ENCODE measurements at places on chromosomes 2 and 18.

- no peak for DNase-seq
These were observed 20.6 kb upstream of the CHMP1B start for GRCh38 chr18:11830585-11830984.

DNA sequence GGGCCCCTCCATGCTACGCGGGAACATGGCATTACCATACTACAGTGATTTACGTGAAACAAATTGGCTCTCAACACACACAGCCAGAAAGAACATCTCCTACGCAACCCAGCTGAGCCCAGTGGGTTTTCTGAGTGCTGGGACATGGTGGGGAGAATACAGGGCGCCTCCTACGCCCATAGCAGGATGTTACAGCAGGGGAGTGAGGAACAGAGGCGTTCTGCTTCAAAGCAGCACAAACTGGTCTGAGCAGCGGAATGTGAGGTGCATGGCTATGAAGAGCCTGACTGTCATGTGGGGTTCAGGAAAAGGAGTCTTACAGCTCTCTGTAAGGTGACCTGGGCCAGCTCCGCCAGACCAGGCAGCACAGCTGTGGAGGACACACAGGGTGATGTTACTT, 108.6 kb upstream of the REV1 start:
- DNase-seq = no peak

DNA sequence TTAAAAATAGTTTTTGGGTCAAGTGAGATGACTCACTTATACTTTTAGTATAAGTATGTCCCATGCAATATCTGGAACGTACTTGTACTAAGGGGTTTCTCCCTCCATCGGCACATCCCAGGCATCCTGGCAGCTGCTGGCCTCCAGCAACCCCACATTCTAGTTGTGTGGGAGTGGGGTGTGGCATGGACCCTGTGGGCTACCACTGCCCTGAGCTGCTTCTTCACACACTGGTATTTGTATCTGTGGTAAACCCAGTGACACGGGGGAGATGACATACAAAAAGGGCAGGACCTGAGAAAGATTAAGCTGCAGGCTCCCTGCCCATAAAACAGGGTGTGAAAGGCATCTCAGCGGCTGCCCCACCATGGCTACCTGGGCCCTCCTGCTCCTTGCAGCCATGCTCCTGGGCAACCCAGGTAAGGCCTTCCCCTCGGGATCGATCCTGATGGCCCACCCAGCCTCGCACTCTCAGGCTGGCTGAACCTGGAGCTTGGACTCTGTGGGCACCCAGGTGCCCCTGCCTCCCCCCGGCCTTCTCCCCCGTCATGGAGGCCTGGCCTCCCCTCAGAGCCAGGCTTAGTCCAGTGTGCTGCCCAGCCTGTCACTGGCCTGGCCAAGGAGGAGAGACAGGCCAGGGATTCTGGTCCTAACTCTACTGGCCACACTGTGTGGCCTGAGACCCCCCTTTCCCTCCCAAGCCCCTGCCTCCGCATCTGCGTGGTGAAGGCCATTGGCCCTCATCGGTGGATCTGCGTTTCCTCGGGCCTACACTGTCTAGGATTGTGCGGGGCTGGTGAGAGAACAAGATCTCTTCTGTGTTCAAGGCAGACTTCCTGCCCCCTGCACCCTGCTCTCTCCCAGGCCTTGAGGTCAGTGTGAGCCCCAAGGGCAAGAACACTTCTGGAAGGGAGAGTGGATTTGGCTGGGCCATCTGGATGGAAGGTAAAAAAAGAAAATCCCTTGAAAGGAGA, at the start of gene GNLY:
TSS of gene GNLY (plus strand) at position 307 of the 974 bp plus-strand sequence. CDS start at position 368, 61 bp downstream.
- no peak for DNase-seq

GRCh38 chr18:49875783-49876182, 62.5 kb upstream of the ACAA2 start:
- DNase-seq = no peak

DNA sequence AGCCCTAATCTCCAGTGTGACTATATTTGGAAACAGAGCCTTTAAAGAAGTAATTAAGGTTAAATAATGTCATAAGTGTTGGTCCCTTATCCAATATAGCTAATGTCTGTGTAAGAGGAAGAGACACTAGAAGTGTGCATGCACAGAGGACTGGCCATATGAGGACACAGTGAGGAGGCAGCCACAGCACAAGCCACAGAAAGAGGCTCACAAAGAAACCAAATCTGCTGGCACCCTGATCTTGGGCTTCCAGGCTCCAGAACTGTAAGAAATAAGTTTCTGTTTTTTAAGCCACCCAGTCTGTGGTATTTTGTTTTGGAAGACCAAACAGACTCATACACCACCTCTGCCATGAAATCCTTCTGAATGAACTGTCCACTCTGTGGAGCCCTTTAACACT, 186.4 kb upstream of the SLC39A10 start:
- no peak for DNase-seq

DNA sequence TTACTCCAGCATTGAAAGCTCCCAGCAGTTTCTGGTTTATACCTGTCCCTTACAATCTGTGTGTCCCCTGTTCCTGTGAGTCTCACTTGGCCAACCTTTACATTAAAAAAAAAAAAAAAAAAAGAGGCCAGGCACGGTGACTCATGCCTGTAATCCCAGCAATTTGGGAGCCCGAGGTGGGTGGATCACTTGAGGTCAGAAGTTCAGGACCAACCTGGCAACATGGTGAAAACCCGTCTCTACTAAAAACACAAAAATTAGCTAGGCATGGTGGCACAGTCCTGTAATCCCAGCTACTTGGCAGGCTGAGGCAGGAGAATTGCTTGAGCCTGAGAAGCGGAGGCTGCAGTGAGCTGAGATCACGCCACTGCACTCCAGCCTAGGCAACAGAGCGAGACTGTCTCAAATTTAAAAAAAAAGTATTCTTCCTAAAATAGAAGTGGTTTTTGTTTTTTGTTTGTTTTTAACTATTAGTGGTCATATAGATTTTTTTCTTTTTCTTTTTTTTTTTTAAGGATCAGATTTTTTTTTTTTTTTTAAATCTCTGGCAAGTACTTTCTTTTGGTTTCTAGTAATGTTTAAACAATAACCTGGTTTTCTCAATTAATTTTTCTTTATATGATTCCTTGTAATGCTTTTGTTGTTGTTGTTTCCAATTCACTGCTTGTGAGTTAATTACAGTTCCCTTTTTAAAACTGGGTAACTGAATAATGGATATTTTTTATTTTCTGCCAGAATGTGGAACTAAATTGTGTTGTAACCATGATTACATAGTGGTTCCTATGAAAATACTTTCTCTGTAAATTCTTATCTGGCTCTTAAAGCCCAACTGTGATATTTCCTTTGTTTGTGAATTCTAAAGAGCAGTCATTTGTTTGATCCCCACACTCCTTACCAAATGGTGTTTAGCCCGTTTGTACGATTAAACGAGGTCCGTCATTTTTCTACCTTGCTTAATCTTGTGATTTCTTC, 116.8 kb downstream of the CTAGE1 start:
- no peak for DNase-seq

GRCh38 chr18:48091869-48092497, 161.5 kb upstream of the SMAD2 start:
- no peak for DNase-seq

GRCh38 chr2:149601141-149601796, 13.7 kb upstream of the MMADHC start:
- DNase-seq = no peak

DNA sequence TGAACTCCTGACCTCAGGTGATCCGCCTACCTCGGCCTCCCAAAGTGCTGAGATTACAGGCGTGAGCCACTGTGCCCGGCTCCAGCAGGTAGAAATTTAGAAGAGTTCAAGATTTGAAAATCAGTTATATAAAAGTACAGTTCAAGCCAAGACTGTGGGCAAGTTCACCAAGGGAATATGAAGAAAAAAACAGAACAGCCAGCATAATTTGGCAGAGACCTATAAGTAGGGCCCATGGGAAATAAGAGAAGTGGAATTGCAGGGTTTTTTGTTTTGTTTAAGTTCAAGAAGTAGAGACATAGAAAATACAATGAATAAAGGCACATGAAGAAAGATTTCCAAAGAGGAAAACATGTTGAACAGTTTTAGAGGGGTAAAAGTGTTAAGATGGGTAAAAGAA, 57.9 kb downstream of the BAZ2B start:
- DNase-seq = no peak

GRCh38 chr18:36297417-36298125, at the start of gene FHOD3:
FHOD3 (plus strand) TSS chr18:36297713; CDS start chr18:36297836, 123 bp downstream.
- DNase-seq = peak; percentile 9

GRCh38 chr18:56028514-56028913, 440.5 kb upstream of the TCF4 start:
- no peak for DNase-seq

DNA sequence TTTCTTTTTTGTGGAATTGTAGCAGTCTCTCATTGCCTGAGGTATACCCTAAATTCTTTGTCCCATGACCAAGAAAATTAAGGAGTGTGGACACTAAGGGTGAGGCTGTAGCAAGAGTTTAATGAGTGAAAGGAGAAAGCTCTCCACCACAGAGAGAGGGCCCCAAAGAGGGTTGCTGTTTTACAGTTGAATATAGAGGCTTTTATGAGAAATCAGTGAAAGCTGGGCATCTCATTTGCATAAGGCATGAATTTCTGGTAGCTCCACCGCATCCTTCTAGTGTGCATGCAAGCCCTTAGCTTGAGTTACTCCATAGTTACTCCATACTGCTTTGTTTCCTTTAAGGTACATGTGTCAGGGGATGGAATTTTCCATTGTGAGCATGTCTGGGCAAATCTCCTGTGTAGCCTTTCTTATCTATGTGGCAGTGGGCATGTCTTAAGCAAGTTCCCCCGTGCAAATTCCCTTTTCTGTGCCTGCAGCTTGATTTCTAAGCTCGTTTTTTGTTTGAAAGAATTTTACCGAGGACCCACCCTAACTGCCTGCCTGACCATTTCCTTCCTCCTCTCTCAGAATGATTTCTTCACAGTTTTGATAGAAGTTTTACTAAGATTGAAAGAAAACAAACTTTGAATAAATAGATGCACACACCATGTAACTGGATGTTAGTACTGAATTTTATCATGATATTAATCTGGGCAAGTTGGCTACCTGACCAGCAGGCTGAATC, 218.9 kb downstream of the PARD3B start:
- no peak for DNase-seq

- no peak for DNase-seq
These were observed 281.1 kb upstream of the NCKAP5 start for GRCh38 chr2:133849341-133849740.

GRCh38 chr2:101003278-101003775, 1.2 kb downstream of the RPL31 start:
- no peak for DNase-seq

- no peak for DNase-seq
These were observed 492.7 kb upstream of the DDX18 start for GRCh38 chr2:117321816-117322215.

DNA sequence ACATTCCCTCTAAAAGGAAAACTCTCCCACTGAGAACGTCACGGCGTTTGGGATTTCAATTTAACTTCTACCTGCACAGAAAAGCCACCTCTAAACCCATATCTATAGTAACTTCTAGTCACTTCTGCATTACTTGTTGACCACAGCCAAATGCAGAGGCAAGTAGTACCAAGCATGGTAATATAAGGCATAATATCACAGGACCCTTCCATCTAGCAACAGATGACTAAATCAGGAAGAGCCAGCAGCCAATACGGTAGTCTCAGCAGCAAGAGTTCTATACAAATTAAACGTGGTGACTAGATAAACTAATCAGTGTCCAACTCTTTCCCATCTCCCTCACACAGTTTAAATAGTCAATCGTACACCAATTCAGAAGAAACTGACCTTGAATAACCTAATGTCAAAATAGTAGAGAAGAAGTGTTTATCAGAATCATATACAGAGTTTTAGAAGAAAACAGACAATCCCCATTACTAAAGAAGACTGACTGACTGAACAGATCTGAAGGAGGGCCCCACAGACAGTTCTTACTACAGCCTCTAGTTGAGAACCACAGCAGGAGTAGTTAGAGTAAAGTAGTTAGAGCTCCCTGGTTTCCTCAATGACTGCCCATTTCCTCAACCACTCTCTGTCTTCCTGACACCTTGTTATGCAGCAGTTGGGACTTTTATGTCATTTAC, 30.0 kb downstream of the MEMO1 start:
- no peak for DNase-seq

- DNase-seq = no peak
These were observed 714.1 kb downstream of the KCNJ3 start for GRCh38 chr2:155412598-155412997.

GRCh38 chr2:127219171-127220070, 678 bp downstream of the CYP27C1 start:
- DNase-seq = no peak

DNA sequence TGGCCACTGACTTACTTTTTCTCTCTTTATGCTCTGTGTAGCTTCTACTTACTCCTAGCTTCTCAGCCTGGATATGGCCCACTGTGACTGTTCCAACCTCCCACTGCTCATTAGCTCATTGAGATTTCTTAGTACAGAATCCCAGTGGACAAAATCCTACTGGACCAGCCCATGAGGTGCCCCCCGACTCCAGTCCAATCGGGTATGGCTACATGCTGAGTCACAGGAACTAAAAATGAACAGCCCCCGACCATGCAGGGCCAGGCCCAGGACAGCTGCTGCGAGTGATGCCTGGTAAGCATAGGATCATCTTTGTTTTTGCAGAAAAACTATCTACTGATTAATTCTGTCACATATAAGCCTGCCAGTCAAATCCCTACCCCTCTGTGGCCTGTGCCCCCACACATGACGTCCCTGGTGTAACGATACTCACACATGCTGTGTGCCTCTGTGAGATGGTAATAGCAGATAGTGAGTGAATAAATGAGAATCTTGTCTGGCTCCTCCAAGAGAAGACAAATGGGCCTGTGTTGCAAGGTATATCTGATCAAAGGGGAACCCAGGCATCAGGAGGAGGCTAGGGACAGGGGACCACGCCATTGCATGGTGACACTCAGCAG, 85.9 kb upstream of the KLF7 start:
- no peak for DNase-seq

Measured in activated naive CD8-positive, alpha-beta T cell treated with anti-CD3 and anti-CD28 coated beads, Interleukin-2, amount 50 U/mL, for 24 hours (primary cell).